ENCODE measurements at places on chromosomes 2 and 18.

DNA sequence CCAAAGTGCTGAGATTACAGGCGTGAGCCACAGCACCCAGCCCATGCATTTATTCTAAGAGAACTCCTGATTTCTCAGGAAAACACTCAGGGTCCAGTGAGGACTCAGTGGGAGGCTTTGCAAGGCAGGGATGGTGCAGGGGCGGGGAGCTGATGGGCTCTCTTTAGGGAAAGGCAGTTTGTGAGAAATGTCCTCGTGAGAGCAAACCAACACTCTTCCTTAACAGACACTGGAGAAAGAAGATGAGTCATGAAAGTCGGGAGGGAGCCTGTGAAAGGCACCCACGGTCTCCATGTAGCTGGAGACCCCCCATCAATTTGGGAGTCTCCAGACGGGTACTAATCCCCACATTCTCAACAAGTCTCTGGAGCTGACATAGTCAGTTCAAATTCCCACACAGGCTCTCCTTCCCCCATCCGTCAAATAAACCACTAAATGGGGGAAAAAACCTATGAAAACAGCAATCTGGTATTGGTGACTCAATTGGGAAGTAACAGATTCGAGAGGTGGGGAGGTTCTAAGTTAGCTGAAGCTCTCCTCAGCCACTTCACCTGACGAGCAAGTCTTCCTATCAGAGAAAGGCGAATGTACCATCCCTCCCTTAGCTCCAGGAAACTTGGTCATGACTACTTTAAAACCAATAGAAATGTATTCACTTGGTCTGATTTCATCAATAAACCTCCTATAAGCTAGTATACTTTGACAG is 11.0 kb upstream of the CREG2 start:
- DNase-seq = no peak

DNA sequence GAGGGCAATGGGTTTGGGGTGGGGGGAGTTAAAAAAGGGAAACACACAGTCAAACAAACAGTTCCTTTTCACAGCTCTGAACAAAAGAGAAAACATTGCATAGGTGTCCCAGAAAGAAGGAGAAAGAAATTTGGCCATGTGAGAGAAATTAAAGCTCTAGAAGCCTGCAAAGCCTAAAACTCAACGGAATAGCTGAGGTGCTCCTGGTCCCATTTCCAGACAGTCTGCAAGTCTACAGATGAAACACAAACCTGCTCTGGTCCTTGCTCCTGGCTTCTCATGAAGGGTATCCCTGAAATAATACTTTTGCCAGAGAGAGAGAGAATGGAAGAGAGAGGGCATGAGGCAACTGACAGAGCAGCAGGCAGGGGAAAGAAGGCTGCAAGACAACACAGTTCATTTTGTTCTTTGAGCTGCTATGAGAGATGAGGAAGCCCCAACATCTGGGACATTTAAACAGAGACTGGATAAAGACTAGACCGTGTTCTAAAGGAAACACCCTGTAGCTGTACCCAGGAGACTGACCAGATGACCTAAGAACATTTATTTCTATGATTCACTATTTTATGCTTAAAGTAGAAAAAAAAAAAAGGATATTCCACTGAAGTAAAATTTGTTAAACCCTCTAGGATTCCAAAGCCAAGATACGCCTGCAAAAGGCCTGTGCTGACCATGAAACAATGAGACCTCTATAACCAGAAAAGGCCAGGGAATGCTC is 57.3 kb upstream of the CYP26B1 start:
- DNase-seq = no peak

DNA sequence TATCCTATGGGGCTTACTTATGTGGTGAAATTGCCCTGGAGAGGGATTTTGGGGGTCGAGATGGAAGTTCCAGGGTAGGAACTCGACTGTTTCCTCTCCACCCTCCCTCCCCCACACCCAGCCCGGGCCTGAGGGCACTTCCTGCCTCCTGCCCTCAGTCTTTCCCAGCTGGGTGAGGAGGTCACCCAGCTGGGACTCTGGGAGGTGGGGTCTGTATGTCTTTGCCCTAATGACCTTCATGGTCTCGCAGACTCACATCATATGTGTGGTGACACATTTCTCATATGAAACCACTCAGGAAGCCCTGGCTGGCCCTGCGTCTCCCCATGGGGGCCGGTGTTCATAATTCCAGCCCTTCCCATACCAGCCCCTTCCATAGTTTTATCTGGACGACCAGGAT is 12.4 kb downstream of the ATOH8 start:
- no peak for DNase-seq

GRCh38 chr2:195686564-195686963 is 29.5 kb downstream of the SLC39A10 start:
- no peak for DNase-seq

GRCh38 chr18:56891870-56892269 is 240.7 kb downstream of the WDR7 start:
- DNase-seq = no peak
